ENCODE measurements at places on chromosomes 1 and 21.

DNA sequence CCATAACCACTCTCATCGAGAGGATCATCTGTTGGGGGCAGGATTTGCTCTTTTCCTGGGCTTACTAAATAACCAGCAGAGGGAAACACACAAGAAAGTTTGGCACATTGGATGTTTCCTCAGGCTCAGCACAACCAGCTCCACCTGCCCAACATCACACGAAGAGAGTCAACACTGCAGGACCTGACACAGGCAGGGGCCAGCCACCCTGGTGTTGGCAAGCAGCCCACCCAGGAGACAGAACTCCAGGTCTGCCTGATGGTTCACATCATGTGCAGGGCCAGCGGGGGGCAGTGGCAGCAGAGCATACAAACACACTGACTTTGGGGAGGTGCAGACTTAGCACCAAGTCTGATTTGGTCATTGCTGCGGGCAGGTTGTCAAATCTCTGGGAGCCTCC is 182.3 kb upstream of the GALNT2 start:
- DNase-seq, result no peak

DNA sequence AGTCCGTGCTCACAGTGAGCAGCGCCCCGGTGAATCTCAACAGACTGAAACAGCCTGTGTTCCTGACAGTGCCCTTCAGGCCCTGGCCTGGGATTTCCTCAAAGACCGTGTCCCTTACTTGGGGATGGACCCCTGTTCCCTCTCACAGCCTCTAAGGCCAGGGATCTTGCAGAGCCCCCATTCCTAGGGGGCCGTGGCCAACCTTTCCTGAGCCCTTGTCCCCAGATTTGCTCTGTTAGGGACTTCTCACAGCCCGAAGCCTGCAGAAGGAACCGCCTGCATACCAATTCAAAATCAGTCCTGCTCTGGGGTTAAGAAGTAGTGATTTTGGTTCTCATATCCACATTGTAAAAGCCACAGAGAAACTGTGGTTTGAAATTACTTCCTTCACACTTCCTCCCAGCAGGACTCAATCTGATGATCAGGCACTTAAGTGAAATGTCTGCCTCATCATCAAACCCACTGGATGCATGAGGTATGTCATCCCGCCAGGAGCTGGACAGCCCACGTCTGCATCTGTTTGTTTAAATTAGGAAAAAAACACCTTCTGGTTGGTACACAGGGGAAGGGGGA is 14.9 kb downstream of the ABCA4 start:
- peak; percentile 31 for DNase-seq

GRCh38 chr1:161884475-161884874 is 118.4 kb downstream of the ATF6 start:
- DNase-seq, result no peak

GRCh38 chr21:46622226-46622625 is 13.2 kb upstream of the PRMT2 start:
- no peak for DNase-seq

Measured in activated CD4-positive, alpha-beta T cell treated with anti-CD3 and anti-CD28 coated beads, Interleukin-2, amount 50 U/mL, for 16 hours (primary cell).